Frontal cortex (tissue), 4 donors: ENCODE measurements at places on chromosomes 2 and 18. TPM values are rescaled to one million over a fixed set of nuclear protein-coding genes. Genes with fewer than 3 reads are reported as not detected.
A peak's percentile ranks its signal among the peaks of the same experiment; 100 is the strongest.

DNA sequence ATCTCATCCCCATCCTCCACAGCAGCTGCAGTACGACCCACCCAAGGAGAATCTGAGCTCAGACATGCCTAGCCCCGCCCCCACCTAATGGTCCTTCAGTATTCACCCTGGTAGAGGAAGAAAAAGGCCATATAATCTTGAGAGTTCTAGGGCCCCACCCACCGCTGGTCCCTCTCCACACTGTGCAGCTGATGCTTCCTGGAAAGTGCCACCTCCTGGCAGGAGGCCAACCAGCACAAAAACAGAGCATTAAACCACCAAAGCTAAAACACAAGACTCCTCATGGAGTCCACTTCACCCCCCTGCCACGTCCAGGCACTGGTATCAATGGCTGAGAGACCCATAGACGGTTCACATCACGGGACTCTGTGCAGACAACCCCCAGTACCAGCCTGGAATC, 40.7 kb downstream of the MC4R start:
- no peak for DNase-seq

- DNase-seq: peak; percentile 54
These were observed 13.8 kb upstream of the SATB2 start for GRCh38 chr2:199471443-199472057.

MAP3K19 gene
- total RNA-seq: 0.41 TPM

TFCP2L1 gene
- under 0.01 TPM for total RNA-seq

SERPINB7 gene
- total RNA-seq: not detected

LOXL3 gene
- 14.3 TPM for total RNA-seq

- DNase-seq: no peak
These were observed 2.2 kb upstream of the NRP2 start for GRCh38 chr2:205680067-205680466.

ANKRD30B gene
- 3.3 TPM for total RNA-seq

TSPYL6 gene
- not detected for total RNA-seq

DNA sequence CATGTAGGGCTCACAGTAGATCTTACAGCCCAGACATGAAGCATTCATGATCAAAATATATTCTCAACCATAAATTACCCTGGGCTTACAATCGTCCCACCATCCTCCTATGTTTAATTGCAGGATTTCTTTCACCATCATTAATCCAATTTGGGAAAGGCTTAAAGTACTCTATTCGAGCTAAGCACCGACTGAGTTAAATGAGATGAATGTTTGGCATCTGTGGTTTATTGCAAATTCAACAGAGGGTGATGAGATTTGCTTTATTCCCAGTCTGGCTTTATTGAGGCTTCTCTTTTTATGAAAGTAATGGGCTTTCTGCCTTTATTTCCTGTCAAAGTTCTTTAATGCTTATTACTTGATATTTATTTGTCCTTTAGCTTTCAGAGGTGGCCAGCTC, 159.0 kb downstream of the METTL4 start:
- DNase-seq: no peak

GRCh38 chr18:24019641-24020331, 5.2 kb downstream of the TTC39C start:
- DNase-seq: no peak

BOLL gene
- total RNA-seq: not detected
